Small intestine (tissue), 16 donors: ENCODE measurements at places on chromosomes 12 and 14. TPM values are rescaled to one million over a fixed set of nuclear protein-coding genes. Genes with fewer than 3 reads are reported as not detected.

DNA sequence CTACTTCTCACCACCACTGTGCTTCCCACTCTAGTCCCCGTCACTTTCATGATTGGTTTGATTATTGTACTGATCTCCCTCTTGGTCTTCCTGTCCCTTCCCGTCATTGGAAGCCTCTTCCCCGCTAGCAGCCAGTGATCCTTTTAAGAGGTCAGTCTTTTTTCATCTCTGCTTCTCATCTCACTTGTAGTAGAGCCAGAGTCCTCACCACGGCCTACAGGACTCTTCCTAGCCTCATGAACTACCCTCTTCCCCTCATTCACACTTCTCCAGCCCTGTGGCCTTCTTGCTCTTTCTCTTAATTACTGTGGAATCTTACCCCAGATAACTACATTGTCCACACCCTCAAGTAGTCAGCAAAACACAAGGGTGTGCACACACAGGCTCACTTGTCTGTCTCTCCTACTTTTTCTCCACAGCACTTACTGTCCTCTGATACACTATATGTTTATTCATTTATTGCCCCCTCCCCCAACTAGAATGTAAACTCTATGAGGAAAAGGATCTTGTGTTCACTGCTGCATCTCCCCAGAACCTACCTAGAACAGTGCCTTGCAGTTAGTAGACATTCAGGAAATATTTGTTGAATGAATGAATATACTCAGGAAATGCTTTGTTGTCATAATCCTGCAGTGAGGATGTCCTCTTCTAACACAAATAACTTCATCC is 66.3 kb downstream of the CKB start:
- H3K36me3 ChIP-seq, result peaks cover 20% of the 10 kb centered on the region
- DNase-seq, result peak; percentile 17
- no peak overlapping the region for H3K4me3 ChIP-seq
- peaks cover 10% of the 10 kb centered on the region for H3K4me1 ChIP-seq
- no peaks in the 10 kb centered on the region for H3K27me3 ChIP-seq
- H3K27ac ChIP-seq, result no peak overlapping the region

- H3K4me1 ChIP-seq, result no peaks in the 10 kb centered on the region
- H3K36me3 ChIP-seq, result no peaks in the 10 kb centered on the region
- H3K4me3 ChIP-seq, result no peak overlapping the region
Measured at GRCh38 chr12:58654021-58654420, 266.3 kb downstream of the LRIG3 start.

DNA sequence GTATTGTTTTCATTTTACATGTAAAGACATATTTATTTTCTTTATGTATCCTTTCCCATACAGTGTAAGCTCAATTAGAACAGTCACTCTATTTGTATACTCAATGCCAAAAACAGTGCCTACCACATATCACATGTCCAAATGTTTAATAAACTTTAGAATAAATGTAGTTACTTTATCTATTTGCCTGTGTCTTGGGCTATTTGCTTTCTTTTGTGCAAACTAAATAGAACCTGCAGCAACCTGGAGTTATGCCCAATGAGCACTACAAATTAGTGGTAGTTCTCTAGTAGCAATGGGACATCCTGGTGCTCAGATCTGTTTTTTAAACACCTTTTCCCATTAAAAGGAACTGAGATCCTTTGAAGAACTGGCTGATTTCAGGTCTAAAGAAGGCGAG is 186.7 kb downstream of the PPFIA2 start:
- H3K27me3 ChIP-seq, result no peaks in the 10 kb centered on the region
- H3K4me3 ChIP-seq, result no peak overlapping the region
- H3K4me1 ChIP-seq, result no peaks in the 10 kb centered on the region
- no peaks in the 10 kb centered on the region for H3K36me3 ChIP-seq

GRCh38 chr12:84701041-84701440 is 211.6 kb downstream of the SLC6A15 start:
- no peaks in the 10 kb centered on the region for H3K4me1 ChIP-seq
- H3K27me3 ChIP-seq, result no peaks in the 10 kb centered on the region
- no peaks in the 10 kb centered on the region for H3K36me3 ChIP-seq
- no peak overlapping the region for H3K4me3 ChIP-seq
- no peak overlapping the region for H3K27ac ChIP-seq

GRCh38 chr12:67531051-67531450 is 117.5 kb upstream of the DYRK2 start:
- H3K27me3 ChIP-seq, result no peaks in the 10 kb centered on the region
- no peak overlapping the region for H3K4me3 ChIP-seq
- DNase-seq, result no peak
- no peaks in the 10 kb centered on the region for H3K36me3 ChIP-seq
- H3K27ac ChIP-seq, result no peak overlapping the region

DNA sequence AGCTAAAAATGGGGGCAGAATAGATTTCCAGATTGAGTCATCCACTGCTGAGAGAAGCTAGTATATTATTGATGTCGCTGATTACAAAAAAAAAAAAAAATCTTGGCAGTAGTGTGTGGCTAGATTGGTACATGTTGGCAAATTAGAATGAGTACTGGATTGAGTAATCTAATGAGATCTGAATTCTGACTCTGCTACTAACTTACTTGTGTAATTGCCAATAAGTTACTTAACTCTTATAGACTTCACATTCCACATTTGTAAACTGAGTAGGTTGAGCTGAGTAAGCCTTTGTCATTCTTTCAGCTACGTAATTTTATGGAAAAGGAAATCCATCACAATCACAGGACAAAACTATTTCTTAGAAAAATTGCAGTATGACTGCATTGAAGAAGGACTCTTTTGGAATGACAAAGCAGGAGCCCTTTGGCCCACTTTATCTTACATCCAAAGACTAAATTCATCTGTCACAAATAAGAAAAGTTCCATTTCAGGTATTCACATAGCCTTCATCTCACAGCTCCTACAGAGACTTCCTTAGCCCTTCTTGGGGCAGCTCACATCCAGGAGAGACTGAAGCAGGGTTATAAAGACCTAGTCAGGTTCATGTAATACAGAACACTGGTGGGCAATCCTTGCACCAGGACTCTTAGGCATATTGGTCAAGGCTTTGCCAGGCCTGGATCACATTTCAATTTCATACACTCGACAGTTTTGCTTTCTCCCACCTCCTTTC is 197.3 kb upstream of the CPNE8 start:
- no peaks in the 10 kb centered on the region for H3K27me3 ChIP-seq
- DNase-seq, result no peak
- H3K27ac ChIP-seq, result no peak overlapping the region
- H3K4me1 ChIP-seq, result no peaks in the 10 kb centered on the region
- no peaks in the 10 kb centered on the region for H3K36me3 ChIP-seq

- no peaks in the 10 kb centered on the region for H3K27me3 ChIP-seq
- H3K4me1 ChIP-seq, result no peaks in the 10 kb centered on the region
- DNase-seq, result no peak
- no peak overlapping the region for H3K27ac ChIP-seq
Measured at GRCh38 chr12:70852416-70853150, 68.0 kb downstream of the PTPRR start.

DNA sequence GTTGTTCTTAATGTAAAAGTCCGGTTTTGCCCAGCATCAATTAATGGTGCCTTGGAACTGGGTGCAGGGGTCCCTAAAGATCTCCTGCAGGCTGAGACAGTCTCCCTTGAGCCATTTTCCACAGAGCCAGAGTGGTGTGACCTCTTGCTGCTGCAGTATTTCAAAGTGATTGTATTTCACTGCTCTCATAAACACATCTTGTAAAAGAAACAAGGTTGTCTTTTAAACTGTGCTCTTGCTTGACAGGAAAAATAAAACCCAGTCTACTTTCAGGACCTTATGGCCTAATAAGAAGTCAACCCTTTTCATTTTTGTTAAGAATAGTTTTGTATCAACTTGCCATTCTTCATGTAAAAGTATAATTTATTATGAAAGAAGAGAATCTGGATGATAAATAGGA is 44.7 kb downstream of the TMEM117 start:
- no peaks in the 10 kb centered on the region for H3K36me3 ChIP-seq
- DNase-seq, result no peak
- H3K4me3 ChIP-seq, result no peak overlapping the region
- H3K27me3 ChIP-seq, result no peaks in the 10 kb centered on the region

DNA sequence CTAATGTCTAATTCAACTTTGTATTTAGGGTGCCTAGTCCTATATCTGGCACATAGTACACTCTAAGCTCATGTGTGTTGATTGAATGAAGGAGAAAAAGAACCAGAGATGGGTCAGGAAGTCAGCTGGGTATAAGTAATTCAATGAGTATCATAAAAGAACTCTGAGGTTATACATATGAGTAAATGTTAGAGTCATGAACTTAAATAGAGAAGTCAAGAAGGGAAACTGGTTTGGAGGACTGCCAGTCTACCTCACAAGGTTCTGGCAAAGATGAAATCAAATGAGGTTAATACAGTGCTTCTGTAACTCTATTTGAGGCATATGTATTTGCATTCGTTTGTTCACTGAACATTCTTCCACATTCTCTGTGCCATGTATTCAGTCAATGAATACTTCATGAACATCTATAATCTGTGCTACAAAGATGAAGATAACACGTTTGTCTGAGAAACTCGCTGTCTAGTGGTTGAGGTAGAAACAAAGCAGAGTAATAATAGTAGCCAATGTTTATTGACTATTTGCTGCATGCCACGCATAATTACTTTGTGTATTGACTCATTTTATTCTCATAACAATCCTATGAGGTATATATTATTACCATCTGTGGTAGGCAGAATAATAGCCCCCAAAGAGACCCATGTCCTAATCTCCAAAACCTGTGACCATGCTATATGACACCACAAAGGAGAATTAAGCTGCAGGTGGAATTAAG is 88.9 kb downstream of the PTGER2 start:
- H3K4me1 ChIP-seq, result peaks cover 5% of the 10 kb centered on the region
- no peak overlapping the region for H3K4me3 ChIP-seq
- DNase-seq, result peak; percentile 46
- H3K27me3 ChIP-seq, result no peaks in the 10 kb centered on the region
- no peaks in the 10 kb centered on the region for H3K36me3 ChIP-seq

- H3K27me3 ChIP-seq, result no peaks in the 10 kb centered on the region
- no peak overlapping the region for H3K4me3 ChIP-seq
- no peaks in the 10 kb centered on the region for H3K4me1 ChIP-seq
- no peak for DNase-seq
- no peaks in the 10 kb centered on the region for H3K36me3 ChIP-seq
Measured at GRCh38 chr12:107328442-107329133, 235.2 kb upstream of the CRY1 start.

GRCh38 chr12:111754671-111755070 is 12.1 kb upstream of the ALDH2 start:
- peaks cover 8% of the 10 kb centered on the region for H3K36me3 ChIP-seq
- no peaks in the 10 kb centered on the region for H3K27me3 ChIP-seq
- H3K4me1 ChIP-seq, result no peaks in the 10 kb centered on the region
- H3K27ac ChIP-seq, result no peak overlapping the region
- DNase-seq, result no peak

DNA sequence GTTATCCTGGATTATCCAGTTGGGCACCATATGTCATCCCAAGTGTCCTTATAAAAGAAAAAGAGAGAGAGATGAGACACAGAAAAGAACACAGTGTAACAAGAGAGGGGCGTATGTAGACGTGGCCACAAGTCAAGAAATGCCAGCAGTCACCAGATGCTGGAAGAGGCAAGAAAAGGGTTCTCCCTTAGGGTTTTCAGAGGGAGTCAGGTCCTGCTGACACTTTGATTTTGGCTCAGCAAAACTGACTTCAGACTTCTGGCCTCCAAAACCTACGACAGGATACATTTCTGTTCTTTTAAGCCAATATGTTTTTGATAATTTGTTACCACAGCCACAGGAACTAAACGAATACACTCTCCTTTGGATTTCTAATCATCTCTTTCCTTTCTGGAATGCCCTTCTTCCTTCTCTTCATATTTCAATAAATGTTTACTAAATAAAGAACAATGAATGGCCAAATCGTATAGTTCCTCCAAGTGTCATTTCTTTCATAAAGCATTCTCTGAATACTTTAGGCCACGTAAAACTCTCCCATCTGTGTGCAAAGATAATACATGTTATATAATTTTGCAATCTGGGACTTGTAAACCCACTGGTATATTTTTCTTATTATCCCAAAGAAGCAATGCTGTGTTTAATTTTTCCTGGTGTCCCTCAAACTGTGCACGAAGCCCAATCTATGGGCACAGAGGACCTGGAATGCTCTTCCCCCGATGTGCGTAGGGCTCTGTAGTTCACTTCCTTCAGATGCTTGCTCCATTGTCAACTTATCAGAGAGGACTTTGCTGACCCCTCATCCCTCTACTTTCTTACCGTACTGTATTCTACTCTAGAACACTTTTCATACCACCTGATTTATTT is 303.6 kb downstream of the CEP128 start:
- no peaks in the 10 kb centered on the region for H3K27me3 ChIP-seq
- no peaks in the 10 kb centered on the region for H3K36me3 ChIP-seq
- no peak for DNase-seq
- no peaks in the 10 kb centered on the region for H3K4me1 ChIP-seq

DNA sequence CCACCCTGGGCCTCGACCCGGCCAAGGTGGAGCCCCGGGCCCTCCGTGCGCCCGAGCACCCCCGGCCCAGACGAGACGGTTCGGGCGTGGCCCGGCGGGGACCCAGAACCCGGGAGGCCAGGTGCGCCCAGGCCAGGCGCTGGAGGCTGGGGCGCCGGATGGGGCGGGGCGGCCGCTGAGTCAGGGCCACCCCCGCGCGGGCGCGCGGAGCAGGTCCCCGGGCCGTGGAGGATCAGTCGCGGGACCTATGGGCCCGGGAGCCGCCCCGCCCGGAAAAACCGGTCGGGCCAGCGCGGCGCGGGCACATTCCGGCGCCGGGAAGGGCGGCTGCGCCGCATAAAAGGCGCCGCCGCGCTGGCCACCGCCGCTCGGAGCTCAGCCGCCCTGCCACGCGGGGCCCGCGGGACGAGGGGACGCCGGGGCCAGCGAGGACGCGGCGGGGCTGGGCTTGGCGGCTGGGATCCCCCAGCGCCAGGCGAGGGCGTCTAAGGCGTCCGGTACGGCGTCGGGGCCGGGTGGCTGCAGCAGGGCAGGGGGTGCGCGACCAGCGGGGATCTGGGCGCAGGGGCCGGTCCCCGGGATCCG is 21.5 kb upstream of the KIF26A start:
- no peaks in the 10 kb centered on the region for H3K27me3 ChIP-seq
- H3K4me3 ChIP-seq, result peak overlapping the region; percentile 67
- H3K4me1 ChIP-seq, result peaks cover 4% of the 10 kb centered on the region
- peak; percentile 86 for DNase-seq
- H3K36me3 ChIP-seq, result no peaks in the 10 kb centered on the region

- no peaks in the 10 kb centered on the region for H3K4me1 ChIP-seq
- no peak overlapping the region for H3K4me3 ChIP-seq
- DNase-seq, result no peak
- H3K27ac ChIP-seq, result no peak overlapping the region
- no peaks in the 10 kb centered on the region for H3K36me3 ChIP-seq
Measured at GRCh38 chr14:39492267-39492666, 60.0 kb upstream of the FBXO33 start.

Gene NRXN3
- not detected for polyA plus RNA-seq

Gene RHOJ
- 4.3 TPM for polyA plus RNA-seq

Gene SOX5
- polyA plus RNA-seq, result 5.1 TPM
